Hippocampal formation (tissue), 2 donors: ENCODE measurements at places on chromosomes 1 and 21.

GRCh38 chr21:44533891-44534627 is 5.9 kb downstream of the KRTAP10-1 start:
- DNase-seq: no peak

DNA sequence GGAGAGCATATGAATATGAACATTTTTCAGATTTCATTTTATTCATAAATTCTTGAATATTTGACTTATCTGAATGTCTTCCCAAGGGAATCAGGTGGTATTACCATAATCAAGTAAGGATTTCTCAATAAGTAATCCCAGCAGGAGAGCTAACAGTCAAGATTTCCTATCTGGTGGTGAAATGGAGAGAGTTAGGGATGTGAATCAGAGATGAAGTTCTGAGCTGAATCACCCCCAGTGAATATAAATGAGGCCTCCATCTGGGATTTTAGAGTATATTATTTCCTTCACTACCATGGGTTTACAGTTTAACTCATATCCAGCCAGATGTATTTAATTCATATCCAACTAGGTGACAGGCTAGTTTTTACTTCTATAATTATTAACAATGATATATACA is 61.5 kb upstream of the RGS2 start:
- no peak for DNase-seq

GRCh38 chr1:209685821-209686220 is 10.6 kb downstream of the G0S2 start:
- no peak for DNase-seq

- DNase-seq: no peak
Observed at GRCh38 chr1:36269408-36269838, 36.7 kb upstream of the SH3D21 start.

GRCh38 chr1:166032572-166033371 is 134.0 kb downstream of the FAM78B start:
- no peak for DNase-seq

GRCh38 chr21:42983103-42983502 is 8.7 kb downstream of the PKNOX1 start:
- no peak for DNase-seq

- no peak for DNase-seq
Observed at GRCh38 chr1:11475748-11476147, 3.2 kb upstream of the DISP3 start.

GRCh38 chr1:182611787-182612186 is 7.6 kb upstream of the RGS16 start:
- no peak for DNase-seq

- DNase-seq: peak; percentile 59
Observed at GRCh38 chr1:17661546-17662157, 93.5 kb upstream of the ACTL8 start.

GRCh38 chr1:225879521-225880221 is 2.5 kb downstream of the TMEM63A start:
- DNase-seq: peak; percentile 61

- DNase-seq: no peak
Observed at GRCh38 chr1:184553845-184554244, 167.0 kb downstream of the C1orf21 start.

DNA sequence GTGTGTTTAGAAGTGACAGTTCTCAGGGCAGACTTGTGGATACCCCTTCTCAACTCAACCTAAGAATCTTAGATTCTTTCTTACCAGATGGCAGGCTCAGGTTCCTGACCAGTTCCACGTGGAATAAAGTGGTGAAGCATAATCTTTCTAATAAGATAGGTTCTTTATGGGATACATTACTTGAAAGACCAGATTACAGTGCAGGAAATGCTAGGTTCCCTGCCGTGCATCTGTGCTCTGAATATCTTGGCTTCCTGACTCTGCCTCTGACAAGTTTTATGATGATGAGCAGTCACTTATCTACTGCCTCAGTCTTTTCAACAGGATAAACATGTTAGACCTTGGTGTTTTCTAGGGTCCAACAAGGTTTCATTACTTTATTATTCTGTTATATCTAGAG is 207.9 kb upstream of the CACYBP start:
- DNase-seq: no peak

DNA sequence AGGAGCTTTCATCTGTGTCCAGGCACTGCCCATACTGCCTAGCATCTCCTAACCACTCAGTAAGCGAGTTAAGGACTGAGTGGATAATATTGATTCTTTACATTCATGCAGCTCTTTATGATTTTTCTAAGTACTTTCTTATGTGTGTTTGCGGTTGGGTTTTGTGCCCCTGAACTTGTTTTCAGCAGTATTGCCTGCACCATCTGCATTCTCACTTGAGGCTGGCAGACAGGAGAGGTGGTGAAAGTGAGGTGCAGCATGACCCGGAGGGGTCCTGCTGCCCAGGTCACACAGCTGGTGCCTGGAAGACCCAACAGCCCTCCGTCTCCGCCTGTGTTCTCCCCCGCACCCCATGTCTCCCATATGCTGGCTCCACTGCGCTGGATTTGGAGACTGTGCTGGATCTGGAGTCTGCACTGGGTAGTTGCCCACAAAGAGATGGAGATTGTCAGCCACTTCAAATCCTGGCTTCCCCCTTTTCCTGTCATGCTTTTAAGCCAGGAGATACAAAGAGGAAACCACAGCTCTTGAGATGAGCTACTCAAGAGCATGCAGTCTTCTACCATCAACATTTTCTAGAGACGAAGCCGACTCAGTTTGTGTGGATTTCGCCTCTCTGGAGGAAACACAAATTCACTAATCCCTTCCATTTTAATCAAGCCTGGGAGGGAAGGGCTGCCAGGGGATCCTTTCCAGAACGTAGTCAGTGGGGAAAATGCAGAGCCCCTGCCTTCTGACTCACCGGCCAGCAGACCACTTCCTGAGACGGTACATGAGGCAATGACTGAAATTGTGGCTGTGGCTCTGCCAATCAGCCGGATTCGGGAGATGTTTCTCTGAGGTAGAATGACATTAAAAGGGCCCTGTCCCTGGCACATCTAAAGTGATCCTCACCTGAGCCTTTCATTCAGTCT is 71.7 kb upstream of the ANGPTL1 start:
- no peak for DNase-seq

DNA sequence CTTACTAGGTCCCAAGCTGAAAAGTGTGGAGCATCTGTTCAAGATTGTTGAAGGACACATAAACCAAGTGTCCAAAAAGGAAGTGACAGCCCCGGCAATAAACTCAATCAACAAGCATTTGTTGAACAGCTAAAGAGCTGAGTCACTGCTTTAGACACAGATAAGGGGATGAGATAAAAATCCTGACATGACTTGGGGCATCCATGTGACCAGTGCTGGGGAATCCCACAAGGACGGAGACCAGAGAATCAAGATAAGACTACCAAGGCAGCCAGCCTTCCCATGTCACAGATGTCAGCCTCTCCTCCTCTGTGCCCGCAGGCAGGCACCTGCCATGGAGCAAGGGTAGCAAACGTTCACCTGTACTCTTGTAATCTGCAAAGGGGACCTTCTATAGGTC is 118.6 kb upstream of the KAZN start:
- no peak for DNase-seq

- DNase-seq: no peak
Observed at GRCh38 chr1:20209471-20209870, 23.2 kb upstream of the PLA2G2C start.

DNA sequence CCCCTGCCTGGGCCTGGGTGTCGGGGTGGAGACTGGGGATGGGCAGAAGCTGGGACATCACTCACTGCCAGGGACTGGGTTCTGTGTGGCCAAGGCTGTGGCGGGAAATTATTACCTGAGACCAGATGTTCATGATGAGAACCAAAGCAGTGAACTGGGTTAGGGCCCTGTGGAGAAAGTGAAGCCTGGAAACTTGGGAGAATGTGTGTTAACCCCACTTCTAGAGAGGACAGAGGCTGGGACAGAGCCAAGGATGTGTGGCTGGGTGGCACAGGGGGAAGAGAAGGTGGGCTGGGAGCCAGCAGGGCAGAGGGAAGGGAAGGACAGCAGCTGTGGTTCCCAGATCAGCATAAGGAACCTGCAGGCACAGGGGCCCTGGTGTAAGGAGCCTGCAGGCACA is 31.3 kb downstream of the CNIH3 start:
- DNase-seq: no peak

GRCh38 chr21:43974791-43975468 is 37.2 kb upstream of the TRAPPC10 start:
- DNase-seq: no peak

GRCh38 chr21:43362321-43362791 is 64.6 kb downstream of the SIK1 start:
- peak; percentile 7 for DNase-seq

- DNase-seq: no peak
Observed at GRCh38 chr1:76868154-76868882, 1.0 kb downstream of the ST6GALNAC5 start.

DNA sequence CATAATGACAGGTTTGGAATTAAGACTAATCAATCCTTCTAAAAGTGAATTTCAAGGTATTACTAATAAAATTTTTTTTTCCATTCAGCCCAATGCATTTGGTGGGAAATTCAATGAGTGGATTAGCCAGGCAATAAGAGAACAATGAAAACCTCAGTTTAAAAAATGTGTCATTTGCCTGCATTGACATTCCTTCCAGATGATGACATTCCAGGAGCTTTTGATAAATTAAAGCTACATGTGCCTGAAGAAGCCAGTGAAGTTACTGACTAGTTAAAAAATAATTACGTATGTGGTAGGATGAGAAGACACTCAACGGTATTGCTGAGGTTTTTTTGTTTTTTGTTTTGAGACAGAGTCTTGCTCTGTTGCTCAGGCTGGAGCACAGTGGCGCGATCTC is 37.9 kb upstream of the RC3H1 start:
- no peak for DNase-seq

DNA sequence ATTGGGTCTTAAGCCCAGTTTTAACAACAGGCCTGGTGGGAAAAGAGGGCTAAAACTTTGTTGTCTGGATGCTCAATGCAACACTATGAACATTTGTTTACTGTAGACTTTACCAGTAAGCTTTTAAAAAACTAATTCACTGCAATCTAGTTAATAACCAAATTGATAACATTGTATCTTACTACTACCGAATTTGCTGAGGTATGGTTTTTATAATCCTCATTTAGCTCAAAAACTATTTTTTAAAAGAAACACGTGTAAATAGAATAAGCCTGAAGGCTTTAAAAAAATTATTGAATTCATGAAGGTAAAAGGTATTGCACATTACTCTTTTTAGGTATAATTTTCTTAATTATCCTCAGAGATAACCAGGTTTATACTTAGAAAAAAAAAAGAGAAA is 500.6 kb downstream of the RWDD3 start:
- no peak for DNase-seq

DNA sequence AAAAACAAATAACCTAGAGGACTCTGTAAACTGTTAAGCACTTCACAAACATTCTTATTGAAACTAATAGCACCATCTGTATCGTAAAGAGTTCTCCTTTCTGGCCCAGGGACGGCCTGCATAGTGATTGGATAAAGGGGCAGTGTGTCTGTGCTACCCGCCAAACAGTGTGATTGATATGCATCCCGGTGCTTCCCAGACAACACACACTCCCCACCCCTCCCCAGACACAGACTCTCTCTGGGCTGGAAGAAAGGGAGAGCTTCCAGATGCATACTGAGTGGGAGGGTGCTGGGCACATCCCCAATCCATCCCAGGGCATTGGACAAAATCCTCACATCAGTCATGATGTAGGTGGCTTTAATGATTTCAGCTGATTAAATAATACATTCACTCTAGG is 3.7 kb downstream of the HSD11B1 start:
- DNase-seq: no peak
